ENCODE measurements at places on chromosomes 2 and 18.
A peak's percentile ranks its signal among the peaks of the same experiment; 100 is the strongest.

- peak; percentile 68 for DNase-seq
These were observed 35.3 kb downstream of the NHEJ1 start for GRCh38 chr2:219125225-219125885.

DNA sequence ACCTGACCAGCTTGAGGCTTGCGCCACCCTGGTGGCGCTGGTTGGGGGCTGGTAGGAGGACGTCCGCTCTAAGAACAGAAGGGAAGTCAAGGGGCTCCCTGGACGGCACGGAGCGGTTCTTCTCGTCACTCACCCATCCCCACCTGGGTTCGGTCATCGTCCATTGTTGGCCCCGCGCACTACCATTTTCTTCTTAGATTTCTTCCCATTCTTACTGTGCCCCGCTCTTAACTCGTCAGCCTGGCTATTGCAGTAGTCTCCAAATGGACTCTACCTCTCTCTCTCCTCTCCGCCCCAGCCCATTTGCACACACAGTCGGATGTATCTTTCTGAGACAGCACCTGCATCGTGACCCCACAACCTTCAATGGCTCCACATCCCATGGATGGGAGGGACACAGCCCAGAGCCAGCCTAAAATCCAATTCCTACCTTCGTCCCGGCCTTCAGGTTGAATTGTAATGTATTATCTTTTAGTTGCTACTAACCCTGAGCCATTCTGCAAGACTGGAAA is 814 bp upstream of the RAB1A start:
- no peak for DNase-seq

DNA sequence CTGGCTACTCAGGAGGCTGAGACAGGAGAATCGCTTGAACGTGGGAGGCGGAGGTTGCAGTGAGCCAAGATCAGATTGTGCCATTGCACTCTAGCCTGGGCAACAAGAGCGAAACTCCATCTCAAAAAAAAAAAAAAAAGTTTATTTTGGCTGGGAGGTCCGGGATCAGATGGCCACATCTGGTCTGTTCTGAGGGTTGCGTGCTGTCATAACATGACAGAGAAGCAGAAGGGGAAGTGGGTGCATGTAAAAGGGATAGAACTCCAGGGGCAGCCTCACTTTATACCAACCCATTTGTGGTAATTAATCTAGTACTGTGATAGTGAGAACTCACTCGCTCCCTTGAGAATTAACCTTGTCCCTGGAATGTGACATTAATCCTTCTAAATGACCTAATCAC is 101.2 kb downstream of the PTPN4 start:
- no peak for DNase-seq

DNA sequence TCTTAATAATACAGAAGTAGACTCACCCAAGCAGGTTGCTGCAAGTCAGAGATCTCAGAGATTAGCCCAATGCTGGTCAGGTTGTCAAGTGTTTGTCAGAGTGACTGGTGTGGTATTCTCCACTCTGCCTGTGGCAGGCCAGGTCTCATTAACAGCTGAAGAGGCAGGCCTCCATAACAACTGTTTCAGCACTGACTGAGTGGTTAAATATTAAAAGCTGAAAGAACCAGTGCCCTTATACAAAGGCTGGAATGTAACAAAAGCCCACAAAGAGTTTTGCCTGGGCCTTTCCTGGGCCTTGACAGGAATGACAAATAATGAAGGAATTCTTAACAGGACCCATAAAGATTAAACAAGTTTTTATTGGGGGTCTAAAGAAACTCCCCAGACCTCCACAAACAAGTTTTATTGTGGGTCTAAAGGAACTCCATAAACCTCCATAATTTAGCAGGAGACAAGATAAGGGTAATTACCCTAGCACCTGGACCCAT is 26.8 kb downstream of the SULT1C2 start:
- no peak for DNase-seq

- DNase-seq: no peak
These were observed 1.8 kb upstream of the ZC3H8 start for GRCh38 chr2:112256654-112257053.

- no peak for DNase-seq
These were observed 182.8 kb upstream of the RAB12 start for GRCh38 chr18:8426401-8426800.

DNA sequence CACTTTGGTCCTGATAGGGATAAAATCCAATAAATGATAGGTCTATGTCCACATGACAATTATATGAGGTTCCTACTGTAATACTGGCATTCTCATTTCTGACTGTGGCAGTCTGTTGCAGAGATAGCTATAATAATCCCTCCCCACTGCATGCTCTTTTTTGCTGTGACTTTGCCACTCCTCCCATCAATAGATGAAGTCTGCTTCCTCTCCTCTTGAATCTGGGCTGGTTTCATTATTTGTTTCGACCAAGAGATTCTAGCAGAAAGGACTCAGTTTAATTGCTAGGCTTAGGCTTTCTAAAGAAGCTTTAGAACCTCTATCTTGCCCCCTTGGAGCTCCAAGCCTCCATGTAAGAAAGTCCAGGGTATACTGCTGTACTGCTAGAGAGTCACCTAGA is 23.3 kb upstream of the CREB1 start:
- no peak for DNase-seq

DNA sequence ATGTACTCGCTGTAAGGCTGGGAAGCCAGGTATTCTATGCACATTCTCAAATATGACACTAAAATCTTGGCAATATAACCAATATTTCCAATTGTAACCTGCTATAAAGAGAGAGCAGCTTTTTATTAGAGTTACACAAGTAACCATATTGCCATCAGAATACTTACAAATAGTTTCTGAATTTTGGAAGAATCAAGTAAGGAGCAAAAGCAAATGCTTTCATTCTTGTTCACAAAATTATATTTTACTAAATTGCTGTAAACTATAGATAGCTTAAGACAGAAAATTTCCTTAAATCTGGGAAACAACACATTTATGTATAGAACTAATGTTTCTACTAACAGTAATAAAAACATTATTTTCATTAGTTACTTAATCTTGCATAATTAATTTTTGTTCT is 77.2 kb downstream of the EFEMP1 start:
- no peak for DNase-seq

Measured in astrocyte of the cerebellum (primary cell).